ENCODE measurements at places on chromosomes 5 and 9. TPM values are rescaled to one million over a fixed set of nuclear protein-coding genes. Genes with fewer than 3 reads are reported as not detected.

Gene ZCCHC9
- 37.0 TPM for total RNA-seq

Gene TMEFF1
- 0.68 TPM for total RNA-seq

Gene JAKMIP2
- 2.6 TPM for total RNA-seq

Gene KCTD16
- 0.27 TPM for total RNA-seq

Gene PCSK5
- total RNA-seq: 4.7 TPM

Gene GMCL2
- not detected for total RNA-seq

Gene INSL4
- total RNA-seq: not detected

Gene LCN12
- total RNA-seq: 1.3 TPM

Gene AMBP
- not detected for total RNA-seq

Gene APBA1
- 0.07 TPM for total RNA-seq

Gene PDZD2
- not detected for total RNA-seq

Gene ZNF462
- not detected for total RNA-seq

Gene AJM1
- total RNA-seq: 6.4 TPM

Gene SFXN1
- 491 TPM for total RNA-seq

Gene CCDC171
- total RNA-seq: 2.3 TPM

Gene SLC45A2
- not detected for total RNA-seq

Gene LCN9
- total RNA-seq: not detected

All from activated CD8-positive, alpha-beta T cell treated with anti-CD3 and anti-CD28 coated beads for 36 hours (primary cell).